ENCODE measurements at places on chromosomes 1 and 21. TPM values are rescaled to one million over a fixed set of nuclear protein-coding genes. Genes with fewer than 3 reads are reported as not detected.

- no peak for DNase-seq
These were observed 35.1 kb upstream of the LBR start for GRCh38 chr1:225462714-225463574.

Gene ZFP69B
- 8.5 TPM for total RNA-seq

Gene NCF2
- total RNA-seq, result 26.2 TPM

DNA sequence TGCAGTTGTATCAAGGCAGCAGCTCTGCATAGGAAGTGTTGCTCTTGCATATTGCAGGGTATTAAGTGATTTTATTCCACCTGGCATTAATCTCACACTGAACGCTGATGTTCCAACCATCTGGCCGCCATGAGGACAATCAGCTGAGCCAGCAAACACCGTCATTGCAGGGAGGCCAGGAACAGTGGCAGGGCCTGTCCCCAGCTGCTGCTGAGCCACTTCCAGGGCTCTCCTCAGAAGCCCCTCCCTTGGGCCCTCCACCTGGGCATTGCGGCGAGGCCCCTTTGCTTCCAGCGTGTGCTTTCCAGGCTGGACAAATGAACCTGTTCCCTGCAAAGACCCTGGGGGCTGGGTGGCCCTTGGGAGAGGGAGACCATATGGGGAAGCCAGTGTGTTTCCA is 171.6 kb upstream of the C1orf174 start:
- no peak for DNase-seq

Gene MCOLN3
- total RNA-seq, result 2.1 TPM

DNA sequence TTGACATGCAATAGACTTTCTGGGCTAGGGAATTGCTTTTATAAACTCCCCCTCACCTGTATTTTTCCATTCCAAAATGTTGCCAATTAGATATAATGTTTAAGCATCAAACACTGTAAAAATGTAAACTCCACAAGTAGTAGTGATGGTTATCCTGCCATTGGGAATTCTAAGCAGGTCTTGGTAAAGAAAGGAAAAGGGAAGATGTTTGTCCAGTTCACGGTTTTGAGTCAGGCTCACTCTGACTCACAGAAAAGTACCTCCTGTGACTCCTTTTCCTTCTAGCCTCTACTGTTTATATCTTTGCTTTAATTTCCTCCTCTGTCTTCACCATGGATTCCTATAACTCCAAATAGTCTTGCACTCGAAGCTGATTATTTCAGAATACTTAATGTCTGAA is 19.0 kb upstream of the PTPN14 start:
- peak; percentile 75 for DNase-seq

Gene TPTE
- 5.9 TPM for total RNA-seq

DNA sequence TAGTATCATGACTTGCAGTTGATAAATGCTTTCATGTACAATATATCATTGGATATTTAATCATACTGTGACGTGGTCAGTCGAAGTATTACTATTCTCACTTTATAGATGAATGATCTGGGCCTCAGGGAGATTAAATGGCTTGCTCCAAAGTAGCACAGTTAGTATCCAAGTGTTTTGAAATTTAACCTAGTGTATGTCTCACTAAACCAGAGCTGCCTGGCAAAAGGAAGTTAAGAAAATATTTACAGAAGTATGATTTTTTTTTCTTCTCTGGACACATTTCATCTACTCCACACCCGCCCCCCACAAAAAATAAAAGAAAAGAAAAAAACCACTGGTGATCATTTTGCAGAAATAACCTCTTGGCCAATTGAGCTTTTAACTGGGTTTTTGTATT is 71.9 kb upstream of the CXADR start:
- no peak for DNase-seq

DNA sequence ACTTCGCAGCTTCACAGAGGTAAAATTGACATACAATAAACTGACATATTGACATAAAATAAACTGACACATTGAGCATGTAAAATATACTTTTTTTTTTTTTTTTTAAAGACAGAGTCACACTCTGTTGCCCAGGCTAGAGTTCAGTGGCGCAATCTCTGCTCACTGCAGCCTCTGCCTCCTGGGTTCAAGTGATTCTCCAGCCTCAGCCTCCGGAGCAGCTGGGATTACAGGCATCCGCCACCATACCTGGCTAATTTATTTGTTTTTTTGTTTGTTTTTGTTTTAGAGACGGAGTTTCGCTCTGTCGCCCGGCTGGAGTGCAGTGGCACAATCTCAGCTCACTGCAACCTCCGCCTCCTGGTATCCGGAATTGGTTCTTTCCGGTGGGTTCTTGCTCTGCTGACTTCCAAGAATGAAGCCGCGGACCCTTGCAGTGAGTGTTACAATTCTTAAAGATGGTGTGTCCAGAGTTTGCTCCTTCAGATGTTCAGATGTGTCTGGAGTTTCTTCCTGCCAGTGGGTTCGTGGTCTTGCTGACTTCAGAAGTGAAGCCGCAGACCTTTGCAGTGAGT is 48.4 kb upstream of the CLIC4 start:
- DNase-seq, result no peak

DNA sequence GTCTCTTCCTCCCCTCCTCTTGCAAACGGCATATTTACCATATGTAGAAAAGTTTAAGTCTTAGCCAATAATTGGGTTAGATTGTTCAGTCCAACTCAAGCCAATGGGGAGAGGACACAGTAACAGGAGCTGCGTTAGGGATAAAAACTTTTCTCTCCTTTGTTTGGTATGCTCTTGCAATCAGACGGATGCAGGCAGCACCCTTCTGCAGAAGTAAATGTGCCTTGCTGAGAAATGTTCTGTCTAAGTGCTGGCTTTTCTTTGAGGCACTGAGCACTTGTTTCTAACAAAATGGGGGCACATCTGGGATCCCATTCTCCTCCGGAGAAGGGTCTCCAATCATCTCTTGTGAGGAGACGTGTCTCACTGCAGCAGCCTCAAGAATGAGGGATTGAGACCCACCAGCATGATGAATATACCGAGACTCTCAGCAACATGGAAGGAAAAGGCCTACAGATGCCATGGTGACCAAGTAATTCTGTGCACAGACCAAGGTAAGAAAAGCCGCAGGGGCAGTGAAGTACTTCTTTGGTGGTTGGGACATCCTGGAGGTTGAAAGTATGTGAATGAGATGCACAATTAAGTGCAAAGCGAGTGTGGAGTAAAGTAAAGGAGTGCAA is 20.7 kb upstream of the GNG4 start:
- DNase-seq, result no peak

Gene LYSMD1
- 11.4 TPM for total RNA-seq

Gene ZSCAN20
- 9.1 TPM for total RNA-seq

Gene SNIP1
- 28.2 TPM for total RNA-seq

- no peak for DNase-seq
These were observed 80.1 kb upstream of the ZC3H11B start for GRCh38 chr1:219692981-219693380.

GRCh38 chr1:172801771-172802322 is 142.9 kb downstream of the FASLG start:
- no peak for DNase-seq

- peak; percentile 73 for DNase-seq
These were observed 17.1 kb upstream of the PROK1 start for GRCh38 chr1:110433803-110434202.

Gene RIPPLY3
- total RNA-seq, result not detected

All from Daoy (cell line).